Stimulated activated CD4-positive, alpha-beta T cell treated with anti-CD3 and anti-CD28 coated beads, Interleukin-15, amount 100 ng/mL, for 1 hour (primary cell): ENCODE measurements at places on chromosomes 2 and 18.

DNA sequence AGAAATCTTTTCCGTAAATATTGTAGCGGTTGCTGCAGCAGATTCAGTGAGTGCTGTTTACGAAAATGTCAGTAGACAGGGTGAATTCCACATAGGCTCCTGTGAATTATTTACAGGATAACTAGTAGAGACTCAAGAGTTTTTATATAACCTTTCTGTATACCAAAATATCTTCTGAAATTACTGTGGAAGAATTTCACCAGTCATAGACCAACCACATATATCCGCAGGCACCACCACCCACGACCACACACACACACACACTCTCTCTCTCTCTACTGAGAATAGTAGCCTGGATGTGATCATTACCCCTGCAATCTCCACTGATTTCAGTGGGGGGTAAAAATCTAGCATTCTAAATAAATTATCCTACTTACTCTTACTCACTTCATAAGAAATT lies 341.8 kb downstream of the RBM43 start:
- no peak for DNase-seq

GRCh38 chr2:108304975-108305374 lies 16.3 kb downstream of the SULT1C2 start:
- DNase-seq = no peak

DNA sequence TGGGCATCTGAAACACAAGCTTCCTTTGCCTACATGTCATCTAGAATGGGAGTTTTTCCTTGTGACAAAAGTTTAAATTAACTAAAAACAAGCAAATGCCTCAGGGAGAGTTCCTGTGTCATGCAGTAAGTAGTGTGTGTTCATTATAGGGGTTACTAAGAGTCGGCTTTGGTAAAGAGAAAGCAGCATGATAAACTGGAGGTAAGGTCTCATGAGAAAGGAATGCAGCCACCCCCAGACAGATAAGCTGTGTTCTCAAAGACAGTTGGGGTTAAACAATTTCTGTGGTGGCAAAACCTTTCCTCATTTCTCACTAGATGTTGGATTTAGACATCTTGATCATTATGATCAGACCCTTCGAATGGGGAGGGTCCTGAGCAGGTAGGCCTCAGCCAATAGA lies 129.7 kb downstream of the MAP4K4 start:
- no peak for DNase-seq

- no peak for DNase-seq
These were observed 203.5 kb upstream of the UBE2E3 start for GRCh38 chr2:180776921-180777320.

- no peak for DNase-seq
These were observed 65.6 kb downstream of the ODC1 start for GRCh38 chr2:10382354-10383061.

GRCh38 chr2:30191819-30192271 lies 39.5 kb upstream of the LBH start:
- DNase-seq = no peak
